ENCODE measurements at places on chromosomes 6 and 20.

DNA sequence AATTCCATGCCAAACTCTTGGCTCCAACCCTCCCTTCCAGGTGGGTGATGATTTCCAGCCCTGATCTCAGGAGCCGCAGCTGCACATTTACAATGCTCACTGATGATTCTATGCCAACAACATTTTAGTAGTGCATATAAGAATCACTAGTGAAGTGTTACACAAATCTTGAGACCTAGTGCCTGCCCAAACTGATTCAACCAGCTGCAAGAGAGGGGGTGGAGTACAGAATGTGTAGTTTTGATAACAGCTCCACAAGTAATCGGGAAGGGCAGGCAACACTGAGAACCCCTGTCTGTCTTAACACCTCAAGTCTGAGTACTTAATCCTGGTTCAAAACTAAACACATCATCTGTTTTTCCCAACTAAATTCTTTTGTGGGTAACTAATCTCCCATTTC lies 91.7 kb downstream of the PRDM1 start:
- peak; percentile 65 for DNase-seq

DNA sequence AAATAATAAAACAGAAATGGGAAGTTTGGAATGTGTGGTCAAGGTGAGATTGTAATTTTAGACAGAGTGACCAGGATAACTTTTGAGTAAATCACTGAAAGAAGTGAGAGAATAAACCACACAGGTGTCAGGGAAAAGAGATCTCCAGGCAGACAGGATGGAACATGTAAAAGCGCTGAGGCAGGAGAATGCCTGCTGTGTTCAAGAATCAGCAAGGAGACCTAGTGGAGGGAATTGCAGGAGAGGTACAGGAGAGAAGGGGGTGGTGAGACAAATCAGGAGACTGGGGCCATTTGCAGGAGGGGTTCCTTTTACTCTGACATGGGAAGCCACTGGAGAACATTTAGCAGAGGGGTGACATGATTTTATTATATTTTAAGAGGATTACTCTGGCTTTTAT lies 456.7 kb downstream of the NKAIN2 start:
- DNase-seq: no peak

GRCh38 chr20:33785503-33785902 lies 25.6 kb upstream of the CHMP4B start:
- peak; percentile 18 for DNase-seq

- DNase-seq: no peak
Measured at GRCh38 chr20:47638851-47639250, 137.2 kb downstream of the NCOA3 start.

DNA sequence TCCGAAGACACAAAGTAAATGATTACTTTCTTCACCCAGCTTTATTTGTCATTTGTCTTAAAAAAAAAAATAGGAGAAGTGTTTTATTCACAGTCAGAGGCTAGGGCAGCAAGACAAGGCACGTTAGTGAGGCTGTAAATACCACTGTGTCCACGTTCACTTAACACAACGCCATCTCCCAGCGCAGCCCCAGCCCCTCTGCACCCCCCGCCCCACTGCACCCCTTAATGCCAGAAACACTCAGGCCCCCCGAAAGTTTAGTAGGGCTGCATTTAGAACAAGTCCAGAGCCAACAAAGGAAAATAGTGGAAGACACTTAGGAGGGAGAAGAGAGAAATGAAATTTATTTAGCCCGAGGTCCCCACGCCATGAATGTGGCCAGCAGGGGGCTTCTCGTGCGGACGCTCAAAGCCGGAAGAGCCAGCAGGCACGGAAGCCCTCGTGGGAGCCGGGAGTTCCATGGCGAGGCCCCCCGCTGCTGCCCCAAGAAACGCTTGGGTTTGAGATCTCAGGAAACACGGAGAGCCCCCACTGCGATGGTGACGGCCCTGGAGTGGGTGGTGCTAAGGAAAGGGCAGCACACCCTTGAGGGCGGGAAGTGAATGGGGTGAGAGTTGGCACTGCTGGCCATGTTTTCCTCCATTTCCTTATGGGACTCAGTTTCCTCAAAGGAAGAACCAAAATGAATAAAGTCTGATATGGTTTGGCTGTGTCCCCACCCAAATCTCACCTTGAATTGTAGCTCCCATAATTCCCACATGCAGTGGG lies 50.2 kb downstream of the IYD start:
- DNase-seq: peak; percentile 84

DNA sequence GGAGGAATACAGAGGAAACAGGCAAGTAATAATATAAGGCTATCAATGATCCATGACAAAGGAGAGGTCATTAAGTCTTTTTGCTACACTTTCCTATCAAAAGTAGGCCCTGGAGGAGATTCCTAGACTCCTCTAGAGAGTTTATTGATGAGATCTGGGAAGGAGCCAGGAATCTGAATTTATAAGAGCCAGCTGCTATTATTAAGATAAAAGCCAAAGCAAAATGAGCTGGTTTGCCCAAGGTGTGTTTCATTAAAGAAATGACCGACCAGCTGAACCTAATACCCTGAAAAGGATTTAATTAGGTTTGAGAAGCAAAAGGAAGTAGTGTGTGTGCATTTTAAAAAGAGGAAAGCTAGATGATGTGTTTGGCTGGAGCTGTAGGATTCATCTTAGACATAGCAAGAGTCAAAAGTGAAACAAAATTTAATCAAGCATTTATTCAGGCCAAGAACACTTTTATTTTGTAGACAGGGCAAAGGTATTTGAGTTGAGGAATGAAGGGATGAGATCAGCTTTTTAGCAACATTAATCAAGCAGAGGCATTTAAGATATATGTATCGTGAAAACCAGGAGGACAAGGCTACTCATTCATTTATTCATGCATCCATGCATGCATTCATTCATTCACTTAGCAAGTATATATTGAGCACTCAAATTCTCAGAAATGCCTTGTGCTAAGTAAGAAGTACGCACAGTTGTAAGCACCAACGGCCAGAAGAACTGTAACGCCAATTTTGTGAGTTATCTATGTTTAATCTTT lies 43.5 kb upstream of the SCAF8 start:
- no peak for DNase-seq

GRCh38 chr6:29850011-29850553 lies 22.5 kb downstream of the HLA-G start:
- DNase-seq: peak; percentile 46

- DNase-seq: peak; percentile 68
Measured at GRCh38 chr6:21109391-21110178, 484.0 kb upstream of the SOX4 start.

- no peak for DNase-seq
Measured at GRCh38 chr20:31562241-31562640, 42.8 kb upstream of the ID1 start.

DNA sequence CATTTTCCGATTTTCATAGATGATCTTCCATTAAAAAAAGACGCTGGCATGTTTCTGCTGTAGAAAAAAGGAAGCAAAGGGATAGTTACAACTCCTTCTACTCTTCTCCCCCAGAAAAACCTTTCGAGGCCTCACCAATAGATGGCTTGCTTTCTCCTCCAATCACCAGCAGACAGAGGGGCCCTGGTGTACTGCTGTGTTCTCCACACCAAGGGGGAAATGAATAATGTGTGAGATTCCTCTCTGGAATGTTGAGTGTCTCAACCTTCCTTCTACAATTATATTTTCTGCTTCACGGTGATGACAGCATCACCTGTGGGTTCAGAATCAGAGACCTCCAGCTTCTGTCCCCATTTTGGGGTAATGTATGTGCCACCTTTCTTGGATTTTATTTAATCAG lies 185.7 kb upstream of the FLRT3 start:
- no peak for DNase-seq

DNA sequence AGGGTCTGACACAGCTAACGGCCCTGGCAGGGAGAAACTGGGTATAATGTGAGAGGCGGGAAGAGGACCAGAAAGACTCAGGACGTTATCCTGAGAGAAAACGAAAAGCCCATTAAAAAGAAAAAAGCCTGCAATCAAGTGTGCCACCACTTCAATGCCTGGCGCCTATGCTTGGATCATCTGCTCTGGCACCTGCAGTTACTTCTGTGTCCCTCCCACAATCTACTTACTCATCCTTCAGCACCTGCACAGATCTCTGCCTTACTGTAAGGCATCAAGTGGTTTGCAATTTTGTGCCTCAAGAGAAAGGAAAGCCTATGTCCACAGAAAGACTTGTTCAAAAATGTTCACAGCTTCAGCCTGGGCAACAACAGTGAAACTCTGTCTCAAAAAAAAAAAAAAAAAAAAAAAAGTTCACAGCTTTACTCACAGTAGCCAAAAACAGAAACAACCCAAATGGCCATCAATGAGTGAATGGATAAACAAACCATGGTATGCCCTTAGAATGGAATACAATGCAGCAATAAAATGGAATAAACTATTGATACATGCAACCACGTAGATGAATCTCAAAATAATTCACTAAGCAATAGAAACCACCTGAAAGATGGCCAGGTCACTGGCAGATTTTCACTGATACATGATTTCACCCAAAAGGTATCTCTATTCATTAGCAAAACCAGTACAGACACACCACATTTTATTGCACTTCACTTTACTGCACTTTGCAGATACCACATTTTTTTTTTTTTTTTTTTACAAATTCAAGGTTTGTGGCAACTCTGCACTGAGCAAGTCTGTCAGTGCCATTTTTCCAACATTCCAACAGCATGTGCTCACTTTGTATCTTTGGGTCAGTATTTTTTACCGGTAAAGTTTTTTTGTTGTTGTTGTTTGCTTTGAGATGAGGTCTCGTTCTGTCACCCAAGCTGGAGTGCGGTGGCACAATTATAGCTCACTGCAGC lies 48.6 kb downstream of the ABHD12 start:
- no peak for DNase-seq

GRCh38 chr20:4850960-4851359 lies 129.3 kb downstream of the PRND start:
- no peak for DNase-seq

- DNase-seq: no peak
Measured at GRCh38 chr6:128365520-128366160, 154.8 kb downstream of the PTPRK start.

DNA sequence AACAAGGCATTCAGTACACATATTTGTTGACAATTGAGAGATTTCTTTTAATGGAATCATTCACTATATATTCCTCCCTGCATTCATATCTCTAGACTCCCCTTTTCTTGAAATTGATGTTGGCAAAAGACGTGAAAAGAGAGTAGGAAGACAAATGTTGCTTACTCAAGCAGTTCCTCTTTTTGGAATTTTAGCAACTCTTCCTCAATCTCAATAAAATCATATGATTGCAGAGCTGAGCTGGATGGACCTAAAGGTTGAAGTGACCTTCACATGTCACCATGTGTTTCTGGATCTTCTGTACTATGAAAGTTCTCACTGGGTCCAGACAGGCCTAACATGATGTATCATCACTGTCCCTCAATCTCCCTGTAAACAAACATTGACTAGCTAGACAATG lies 18.6 kb downstream of the ADGRF1 start:
- DNase-seq: peak; percentile 24

DNA sequence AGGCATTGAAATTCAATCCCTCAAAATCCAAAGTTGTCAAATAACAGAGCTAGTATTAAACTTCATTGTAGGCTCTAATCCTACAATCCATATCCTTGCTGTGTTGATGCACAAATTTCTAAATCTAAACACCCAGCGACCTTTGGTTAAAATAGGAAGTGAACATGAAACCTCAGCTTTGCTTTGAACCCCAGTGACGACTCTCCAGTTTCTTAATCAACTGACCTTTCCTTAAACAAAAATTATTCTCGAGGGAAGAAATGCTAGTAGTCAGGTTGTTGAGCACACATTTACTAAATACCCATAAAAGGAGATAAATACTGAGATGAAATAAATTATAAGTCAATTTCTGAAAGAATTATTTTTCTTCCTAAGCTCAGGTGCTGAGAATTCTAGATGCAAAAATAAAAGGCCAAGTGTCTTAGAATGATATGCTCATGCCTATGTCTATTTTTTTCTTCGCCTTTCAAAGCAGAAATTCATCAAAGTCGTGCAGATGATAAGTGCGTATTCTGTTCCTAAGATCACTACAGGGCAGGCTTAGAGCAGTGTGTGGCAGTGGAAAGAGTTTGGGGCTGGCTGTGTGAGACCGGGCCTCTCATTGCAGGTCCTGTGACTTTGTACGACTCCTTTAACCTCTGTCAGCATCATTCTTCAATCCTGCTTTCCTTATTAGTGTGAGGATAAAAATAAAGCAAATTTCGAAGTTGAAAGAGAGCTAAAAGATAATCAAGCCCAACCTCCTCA lies 208.7 kb downstream of the PRL start:
- DNase-seq: peak; percentile 13

DNA sequence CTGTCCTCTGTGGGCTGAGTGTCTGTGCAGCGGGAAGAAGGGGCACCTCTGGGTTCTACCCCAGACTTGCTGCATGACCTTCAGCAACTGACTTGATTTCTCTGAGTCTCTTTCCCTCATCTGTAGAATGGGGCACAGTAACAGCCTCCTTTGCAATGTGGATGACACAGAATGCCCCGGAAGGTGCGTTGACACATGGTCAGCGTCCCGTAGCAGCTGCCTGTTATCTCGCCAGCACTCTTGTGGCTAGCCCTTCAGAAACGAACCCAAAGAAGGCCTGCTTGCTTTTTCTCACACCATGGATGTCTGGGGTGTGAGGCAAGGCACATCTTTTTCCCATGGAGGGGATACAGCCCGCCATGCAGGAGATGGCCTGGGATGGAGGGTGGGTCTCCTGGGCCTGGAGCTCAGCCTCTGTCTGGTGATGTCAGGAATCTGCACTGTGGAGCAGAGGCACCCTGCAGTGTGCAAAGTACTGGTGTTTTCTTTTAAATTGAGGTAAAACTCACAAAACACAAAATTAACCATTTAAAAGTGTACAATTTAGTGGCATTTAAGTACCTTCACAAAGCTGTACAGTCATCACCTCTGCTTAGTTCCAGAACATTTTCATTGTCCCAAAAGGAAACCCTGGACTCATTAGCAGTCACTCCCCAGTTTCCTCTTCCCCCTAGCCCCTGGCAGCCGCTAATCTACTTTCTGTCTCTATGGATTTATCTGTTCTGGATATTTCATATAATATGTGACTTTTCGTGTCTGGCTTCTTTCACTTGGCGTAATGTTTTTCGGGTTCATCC lies 59.8 kb upstream of the FAM83D start:
- DNase-seq: no peak

DNA sequence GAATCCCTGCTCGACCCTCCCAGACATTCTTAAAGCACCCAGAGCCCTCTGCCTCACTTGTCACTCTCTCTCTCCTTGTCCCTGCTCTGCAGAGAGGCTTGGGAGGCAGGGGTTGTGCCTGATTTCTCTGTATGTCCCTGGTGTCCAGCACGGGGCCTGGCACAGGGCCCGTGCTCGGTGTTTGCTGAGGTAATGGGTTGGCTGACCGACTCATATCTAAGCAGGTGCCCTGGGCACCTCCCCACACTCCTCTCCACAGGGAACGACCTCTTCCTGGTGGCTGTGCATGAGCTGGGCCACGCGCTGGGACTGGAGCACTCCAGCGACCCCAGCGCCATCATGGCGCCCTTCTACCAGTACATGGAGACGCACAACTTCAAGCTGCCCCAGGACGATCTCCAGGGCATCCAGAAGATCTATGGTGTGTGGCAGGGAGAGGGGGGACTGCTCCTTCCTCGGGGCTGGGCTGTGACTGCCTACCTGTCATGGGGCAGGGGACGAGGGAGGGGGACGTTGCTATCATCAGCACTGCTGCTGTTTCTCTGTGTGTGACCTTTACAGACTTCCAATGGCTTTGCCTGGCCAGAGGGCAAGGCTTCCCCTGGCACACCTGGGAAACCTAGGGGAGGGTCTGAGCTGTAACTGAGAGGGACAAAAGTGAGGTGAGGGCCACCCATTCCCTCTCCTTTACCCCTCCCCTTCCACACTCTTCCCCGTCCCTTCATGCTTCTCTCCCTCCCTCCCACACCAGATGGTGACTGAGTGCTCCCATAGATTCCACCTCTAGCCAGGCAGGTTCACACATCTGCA lies 14.2 kb downstream of the MMP24OS start:
- no peak for DNase-seq

- no peak for DNase-seq
Measured at GRCh38 chr20:15374682-15375081, 1037.3 kb upstream of the FLRT3 start.
